ENCODE measurements at places on chromosomes 7 and 10.

GRCh38 chr7:82629583-82629982, 186.0 kb upstream of the CACNA2D1 start:
- no peak for DNase-seq

DNA sequence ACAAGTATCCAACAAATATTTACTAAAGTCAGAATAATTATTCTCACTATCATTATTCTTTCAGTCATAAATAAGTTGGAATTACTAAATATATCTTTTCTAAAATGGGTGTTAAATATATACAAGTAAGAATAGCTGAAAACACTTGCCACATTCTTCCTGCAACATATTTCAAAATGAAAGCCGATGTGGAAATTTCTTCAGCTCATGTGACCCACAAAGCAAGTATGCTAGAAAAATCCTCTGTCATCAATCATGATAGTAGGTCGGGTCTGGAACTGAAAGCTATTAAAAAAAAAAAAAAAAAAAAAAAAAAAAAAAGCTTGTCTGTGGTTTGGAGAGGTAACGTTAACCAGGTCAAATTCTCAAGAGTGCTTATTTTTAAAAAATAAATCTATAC, 344.7 kb downstream of the NEBL start:
- DNase-seq, result no peak

- no peak for DNase-seq
Measured at GRCh38 chr7:99679400-99680191, at the start of gene CYP3A5. CYP3A5 (minus strand) TSS chr7:99679996; CDS start chr7:99679896, 100 bp downstream.

- no peak for DNase-seq
Measured at GRCh38 chr10:88293073-88293472, 290.0 kb downstream of the RNLS start.

- no peak for DNase-seq
Measured at GRCh38 chr7:52749880-52750279, 285.6 kb upstream of the POM121L12 start.
